ENCODE measurements at places on chromosomes 6 and 20.

GRCh38 chr6:13924146-13924948 lies 405 bp upstream of the RNF182 start:
- peak; percentile 74 for DNase-seq

DNA sequence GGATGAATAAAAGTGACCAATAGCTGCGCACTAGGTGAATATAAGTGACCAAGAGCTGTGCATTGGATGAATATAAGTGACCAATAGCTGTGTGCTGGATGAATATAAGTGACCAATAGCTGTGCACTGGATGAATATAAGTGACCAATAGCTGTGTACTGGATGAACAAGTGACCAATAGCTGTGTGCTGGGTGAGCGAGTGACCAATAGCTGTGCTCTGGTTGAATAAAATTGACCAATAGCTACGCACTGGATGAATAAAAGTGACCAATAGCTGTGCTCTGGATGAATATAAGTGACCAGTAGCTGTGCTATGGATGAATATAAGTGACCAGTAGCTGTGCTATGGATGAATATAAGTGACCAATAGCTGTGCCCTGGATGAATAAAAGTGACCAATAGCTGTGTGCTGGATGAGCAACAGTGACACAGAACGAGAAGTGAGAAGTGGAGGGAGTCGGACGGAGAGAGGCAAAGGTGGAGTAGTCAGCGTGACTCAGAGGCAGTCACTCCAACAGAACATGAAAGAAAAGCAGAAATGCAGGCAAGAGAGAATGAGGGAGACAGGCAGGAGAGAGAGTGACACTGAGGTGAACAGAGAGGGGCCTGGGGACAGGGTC lies 38.5 kb downstream of the RBM38 start:
- DNase-seq = no peak

DNA sequence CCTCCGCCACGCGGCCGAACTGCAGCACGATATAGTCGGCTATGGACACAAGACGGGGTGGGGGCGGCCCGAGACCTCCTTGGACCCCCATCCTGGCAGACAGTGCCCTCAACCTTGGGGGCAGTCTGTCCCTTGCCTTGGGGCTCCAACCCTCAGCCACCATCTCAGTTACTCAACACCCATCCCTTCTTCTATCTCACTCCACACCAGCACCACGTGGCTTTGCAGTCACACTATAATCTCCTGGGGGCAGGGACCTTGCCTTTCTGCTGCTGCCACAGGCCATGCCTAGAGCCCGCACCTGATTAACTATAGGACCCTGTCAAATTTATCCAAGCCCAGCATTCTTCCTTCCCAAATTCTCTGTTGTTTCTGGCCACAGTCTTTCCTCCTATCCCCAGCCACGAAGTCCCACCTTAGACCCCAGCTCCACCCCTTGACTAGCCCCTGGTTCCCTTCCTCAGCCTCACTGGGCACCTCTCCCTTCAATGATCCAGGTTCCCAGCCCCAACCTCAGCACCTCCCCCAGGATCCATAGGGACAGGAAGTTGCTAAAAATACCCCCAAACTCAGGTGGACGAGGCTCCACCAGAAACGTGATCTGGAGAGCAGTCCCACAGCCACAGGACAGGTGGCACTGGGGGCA lies 1.7 kb upstream of the TEAD3 start:
- DNase-seq = no peak

- no peak for DNase-seq
Measured at GRCh38 chr6:35445691-35446090, 6.4 kb upstream of the FANCE start.

DNA sequence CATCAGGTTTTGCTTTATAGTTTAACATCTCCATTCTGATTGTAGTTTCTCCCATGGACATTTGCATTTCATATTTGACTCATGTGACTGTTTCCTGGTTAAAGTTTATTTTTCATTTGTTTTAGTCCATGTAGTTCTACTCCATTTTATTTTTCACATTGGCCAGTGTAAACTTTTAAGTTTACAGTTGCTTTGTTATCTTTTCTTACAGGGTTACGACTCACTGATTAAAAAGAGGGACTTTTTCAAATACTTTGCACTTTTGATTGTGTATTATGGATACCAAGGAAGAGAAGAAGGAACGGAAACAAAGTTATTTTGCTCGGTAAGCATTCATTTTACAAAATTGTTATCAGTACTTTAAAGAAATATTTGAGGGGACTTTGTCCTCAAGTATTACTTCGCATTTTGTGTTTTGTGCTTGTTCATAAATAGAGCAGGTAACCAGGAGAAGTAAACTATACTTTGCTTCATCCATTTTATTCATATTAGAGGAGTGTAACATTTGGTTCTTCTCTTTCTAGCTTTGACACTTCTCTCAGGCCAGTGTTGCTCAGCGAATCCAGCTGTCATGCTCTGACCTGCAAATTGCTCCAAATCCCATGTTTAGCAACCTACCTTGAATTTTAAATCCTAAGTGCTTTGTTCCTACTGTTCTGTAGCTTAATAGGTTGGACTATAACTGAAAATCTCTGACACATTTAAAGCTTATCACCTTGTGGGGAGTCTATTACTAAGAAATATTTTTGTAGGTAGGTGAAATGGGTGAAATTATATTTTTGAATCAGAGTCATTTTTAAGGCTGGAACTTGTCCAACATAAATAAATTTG lies 24.5 kb downstream of the NCOA7 start:
- no peak for DNase-seq

GRCh38 chr6:41103847-41104246 lies 31.1 kb downstream of the NFYA start:
- DNase-seq = no peak
